Activated CD4-positive, alpha-beta T cell treated with anti-CD3 and anti-CD28 coated beads for 48 hours (primary cell): ENCODE measurements at places on chromosomes 2 and 18.

GRCh38 chr2:127025359-127026166 lies 81.4 kb downstream of the BIN1 start:
- peak; percentile 80 for DNase-seq

DNA sequence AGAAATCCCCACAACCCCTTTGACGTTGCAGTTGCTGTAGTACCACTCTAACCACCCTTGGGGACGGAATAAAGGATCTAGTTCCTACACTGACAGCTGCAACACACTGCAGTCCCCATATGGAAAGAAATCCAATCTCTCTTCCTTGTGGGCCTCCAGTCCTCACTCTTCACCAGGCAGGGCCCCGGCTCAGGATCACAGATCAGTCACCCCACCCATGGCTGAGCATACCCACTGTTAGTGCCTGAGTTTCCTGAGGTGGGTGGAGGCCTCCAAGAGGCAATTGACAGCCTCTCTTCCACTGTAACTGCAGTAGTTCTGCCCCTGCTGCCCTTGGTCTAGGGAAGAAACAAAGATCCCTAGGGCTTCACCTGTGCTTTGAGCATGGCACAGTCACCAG lies 670.0 kb upstream of the CDH2 start:
- DNase-seq: no peak

DNA sequence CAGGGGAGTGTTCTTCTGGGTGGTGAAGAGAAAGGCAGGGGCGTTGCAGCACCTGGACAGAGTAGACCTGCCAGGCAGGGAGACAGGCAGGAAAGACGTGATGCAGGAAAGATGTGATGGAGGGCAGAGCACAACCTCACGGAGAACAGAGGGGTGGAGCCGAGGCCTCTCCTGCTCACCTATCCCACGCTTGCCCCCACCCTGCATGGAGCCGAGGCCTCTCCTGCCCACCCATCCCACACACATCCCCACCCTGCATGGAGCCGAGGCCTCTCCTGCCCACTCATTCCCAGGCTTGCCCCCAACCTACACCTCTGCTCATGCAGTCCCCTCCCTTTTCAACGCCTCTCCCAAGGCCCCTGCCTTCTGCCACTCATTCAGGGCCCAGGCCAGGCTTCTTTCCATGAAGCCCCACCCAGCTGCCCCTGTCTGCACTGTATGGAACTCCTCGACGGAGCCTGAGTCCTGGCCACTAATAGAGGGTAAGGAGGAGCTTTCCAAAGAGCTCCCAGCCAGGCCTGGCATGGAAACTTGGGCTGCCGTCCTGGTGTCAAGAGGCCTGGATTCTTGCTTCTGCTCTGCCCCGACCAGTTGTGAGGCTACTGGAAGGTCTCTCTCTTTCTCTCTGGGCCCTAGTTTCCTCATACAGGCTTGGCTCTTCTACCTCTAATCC lies 32.0 kb upstream of the LOXHD1 start:
- no peak for DNase-seq

DNA sequence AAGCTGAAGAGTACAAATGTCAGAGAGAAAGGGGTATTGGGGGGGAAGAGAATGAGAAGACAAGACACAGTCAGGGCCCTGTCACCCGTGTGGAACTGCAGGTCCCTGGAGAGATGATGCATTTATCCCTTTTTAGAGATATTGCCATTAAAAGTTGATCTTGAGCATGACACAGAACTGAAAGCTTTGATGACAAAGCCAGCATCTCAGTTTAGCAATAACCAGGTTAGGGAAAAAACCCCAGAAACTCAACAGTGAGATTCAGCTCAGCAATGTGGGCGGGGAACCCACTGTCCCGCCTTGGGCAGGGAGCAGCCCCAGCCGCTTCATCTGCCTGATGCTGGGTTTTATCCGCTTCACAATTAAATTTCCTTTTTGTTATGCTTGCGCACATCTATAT lies 181.1 kb downstream of the NEDD4L start:
- DNase-seq: peak; percentile 49

DNA sequence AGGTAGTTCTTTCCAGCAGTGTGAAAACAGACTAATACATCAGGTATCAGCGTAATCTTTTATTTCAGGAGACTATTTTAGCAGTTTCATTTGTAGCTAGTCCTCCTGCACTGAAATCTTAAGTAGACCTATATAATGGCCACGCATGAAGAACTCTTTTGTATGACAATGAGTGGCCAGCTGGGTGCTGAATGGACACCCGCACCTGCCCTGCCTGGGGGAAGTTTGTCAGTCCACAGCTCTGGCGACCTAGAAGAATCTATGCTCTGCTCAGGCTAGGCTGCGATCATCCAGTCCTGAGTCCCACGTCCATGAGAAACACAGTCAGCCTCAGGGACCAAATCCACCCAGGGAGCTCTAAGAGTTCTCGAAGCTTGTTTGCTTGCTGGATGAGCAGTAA lies 709.2 kb upstream of the ID2 start:
- no peak for DNase-seq

DNA sequence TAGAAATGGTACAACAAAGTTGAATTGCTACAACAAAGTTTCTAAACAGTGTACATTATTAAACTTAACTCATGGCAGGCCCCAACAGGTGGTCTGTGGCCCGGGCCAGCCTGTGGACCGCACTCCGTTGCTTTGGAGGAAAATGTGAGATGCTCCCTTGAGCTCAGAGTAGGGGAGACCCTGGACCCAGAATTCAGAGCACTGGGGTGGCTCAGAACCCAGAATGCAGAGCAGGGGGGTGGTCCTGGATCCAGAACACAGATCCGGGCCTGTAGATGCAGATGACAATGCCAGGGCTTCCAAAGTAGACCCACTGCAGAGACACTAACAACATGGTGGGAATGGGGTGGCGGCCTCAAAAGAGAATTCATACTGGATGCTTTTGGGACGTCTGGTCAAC lies 311.0 kb downstream of the NDUFA10 start:
- DNase-seq: no peak

- no peak for DNase-seq
These were observed 19.7 kb downstream of the SH3BP4 start for GRCh38 chr2:234971496-234971895.
